ENCODE measurements at places on chromosomes 7 and 10.

DNA sequence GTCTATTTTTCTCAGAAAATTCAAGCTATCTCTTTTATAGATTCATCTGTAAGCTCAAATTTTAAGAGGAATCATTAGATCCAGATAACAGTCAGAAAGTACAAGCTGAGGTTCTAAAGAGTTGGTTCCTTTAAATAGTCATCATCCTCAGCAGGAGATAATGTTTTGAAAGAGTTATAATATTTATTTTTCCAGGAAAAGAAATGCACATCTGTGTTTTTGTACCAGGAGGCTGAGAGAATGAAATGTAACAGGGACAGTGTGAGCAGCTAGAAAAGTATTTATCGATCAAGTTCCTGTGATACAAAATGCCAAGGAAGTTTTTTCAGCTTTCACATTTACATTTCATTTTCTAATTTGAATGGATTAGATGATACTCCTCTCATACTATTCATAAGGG lies 120.2 kb upstream of the LRRTM3 start:
- no peak for DNase-seq

DNA sequence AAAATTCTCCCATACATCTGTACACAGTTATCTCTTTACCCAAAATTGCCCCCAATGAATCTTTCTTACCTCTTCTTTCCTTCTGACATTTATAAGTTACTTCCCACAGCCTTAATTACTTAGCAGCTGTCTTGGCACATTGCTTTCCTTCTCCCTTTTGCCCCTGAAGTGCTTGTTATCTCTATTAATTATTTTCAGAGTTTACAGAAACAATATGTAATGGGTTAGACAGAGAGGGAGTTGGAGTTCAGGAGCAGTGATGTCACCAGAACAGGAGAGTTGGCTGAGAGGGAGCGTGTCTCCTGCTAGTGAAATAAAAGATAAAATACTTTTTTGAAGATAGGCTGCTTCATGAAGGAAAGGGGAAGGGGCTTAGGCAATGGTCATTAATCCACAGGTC lies 57.4 kb downstream of the ITGB8 start:
- no peak for DNase-seq

DNA sequence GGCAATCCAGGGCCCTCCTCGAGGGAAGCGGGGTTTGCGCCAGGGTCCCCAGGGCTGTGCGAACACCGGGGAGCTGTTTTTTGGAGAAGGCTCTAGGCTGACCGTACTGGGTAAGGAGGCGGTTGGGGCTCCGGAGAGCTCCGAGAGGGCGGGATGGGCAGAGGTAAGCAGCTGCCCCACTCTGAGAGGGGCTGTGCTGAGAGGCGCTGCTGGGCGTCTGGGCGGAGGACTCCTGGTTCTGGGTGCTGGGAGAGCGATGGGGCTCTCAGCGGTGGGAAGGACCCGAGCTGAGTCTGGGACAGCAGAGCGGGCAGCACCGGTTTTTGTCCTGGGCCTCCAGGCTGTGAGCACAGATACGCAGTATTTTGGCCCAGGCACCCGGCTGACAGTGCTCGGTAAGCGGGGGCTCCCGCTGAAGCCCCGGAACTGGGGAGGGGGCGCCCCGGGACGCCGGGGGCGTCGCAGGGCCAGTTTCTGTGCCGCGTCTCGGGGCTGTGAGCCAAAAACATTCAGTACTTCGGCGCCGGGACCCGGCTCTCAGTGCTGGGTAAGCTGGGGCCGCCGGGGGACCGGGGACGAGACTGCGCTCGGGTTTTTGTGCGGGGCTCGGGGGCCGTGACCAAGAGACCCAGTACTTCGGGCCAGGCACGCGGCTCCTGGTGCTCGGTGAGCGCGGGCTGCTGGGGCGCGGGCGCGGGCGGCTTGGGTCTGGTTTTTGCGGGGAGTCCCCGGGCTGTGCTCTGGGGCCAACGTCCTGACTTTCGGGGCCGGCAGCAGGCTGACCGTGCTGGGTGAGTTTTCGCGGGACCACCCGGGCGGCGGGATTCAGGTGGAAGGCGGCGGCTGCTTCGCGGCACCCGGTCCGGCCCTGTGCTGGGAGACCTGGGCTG lies 26.0 kb downstream of the PRSS2 start:
- peak; percentile 73 for DNase-seq

DNA sequence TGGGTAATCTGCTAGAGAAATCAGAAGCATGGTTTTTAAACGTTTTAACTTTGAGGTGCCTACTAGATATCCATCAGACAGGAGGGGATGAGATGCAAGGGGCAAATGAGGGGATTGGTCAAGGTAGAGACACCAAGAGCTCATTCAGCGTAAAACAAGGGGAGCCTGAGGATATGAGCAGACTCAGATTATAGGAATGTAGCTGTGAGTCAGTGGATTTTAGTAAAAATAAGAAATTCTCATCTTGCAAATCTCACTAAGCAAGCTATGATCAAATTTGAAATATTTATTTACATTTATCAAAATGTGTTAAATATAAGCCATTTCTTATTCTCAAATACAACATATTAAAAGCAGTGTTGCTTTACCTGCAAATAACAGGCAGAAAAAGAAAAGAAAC lies 21.4 kb upstream of the TFEC start:
- DNase-seq: no peak

DNA sequence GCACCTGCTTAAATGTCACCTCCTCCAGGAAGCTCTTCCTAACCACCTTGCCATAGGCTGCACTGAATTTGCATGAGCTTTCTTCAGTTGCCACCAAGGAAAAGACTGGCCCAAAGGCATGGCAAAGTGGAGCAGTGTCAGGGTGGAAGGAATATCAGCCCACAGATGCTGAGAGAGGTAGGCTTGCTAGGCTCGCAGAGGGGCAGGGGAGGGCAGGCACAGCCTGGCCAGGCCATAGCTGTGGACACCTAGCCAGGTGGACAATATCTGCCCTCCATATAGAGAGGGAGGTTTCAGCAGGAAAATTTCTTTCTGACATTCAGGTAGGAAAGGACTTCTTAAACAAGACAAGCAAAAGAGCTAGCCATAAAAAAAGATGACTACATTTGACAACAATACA lies 166.3 kb downstream of the GRID1 start:
- DNase-seq: no peak

DNA sequence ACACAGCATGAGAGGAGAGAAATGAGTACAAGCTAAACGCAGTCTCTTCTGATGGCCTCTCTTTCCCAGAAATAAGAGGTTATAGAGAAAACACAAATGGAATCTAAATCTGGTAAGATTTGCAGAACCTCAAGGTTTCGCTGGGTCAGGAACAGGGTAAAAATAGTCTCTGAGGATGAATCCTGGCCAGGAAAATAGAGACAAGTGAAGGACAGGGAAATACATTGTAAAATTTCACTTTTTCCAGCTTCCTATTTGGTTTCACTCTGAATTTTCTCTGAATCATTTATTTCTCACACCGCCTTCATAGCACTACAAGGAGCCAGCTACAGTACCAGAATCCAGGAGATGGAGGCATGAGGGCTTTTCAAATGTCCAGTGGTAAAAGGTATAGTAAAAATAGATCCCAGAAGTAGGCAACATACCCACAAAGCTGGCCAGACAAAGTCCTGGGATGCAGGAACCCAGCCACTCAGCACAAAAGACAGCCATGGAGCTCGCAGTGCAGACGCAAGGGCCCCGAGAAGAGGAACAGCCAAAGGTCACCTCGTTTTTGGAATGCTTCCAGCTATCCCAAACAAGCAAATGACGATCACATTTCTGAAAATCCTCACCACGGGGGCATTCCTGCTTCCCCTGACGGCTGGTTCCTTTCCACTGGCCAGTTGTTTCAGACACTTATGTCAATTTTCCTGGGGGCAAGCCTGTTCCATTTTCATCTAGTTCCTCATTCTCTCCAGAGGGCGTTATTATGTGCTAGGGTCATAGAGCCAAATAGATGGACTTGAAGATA lies 21.5 kb upstream of the IKZF1 start:
- DNase-seq: peak; percentile 50

DNA sequence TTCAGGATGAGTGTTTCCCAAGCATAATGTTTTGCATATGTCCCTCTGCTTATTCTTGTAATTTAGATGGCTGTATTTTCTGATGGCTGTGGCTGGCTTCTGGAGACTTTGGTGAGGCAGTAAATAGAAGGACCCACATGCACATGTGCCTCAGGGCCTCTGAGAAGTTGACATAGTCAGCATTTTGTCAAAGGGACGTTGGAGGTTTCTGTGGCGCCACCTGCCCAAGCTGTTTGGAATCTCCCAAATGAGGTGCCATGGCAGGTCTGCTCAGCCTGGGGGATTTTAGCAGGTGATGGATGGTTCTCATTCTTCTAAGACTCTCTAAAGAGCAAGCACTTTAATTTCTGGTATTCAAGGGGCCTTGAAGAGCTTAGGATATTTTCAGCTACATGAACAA lies 29.8 kb downstream of the C10orf120 start:
- DNase-seq: no peak

DNA sequence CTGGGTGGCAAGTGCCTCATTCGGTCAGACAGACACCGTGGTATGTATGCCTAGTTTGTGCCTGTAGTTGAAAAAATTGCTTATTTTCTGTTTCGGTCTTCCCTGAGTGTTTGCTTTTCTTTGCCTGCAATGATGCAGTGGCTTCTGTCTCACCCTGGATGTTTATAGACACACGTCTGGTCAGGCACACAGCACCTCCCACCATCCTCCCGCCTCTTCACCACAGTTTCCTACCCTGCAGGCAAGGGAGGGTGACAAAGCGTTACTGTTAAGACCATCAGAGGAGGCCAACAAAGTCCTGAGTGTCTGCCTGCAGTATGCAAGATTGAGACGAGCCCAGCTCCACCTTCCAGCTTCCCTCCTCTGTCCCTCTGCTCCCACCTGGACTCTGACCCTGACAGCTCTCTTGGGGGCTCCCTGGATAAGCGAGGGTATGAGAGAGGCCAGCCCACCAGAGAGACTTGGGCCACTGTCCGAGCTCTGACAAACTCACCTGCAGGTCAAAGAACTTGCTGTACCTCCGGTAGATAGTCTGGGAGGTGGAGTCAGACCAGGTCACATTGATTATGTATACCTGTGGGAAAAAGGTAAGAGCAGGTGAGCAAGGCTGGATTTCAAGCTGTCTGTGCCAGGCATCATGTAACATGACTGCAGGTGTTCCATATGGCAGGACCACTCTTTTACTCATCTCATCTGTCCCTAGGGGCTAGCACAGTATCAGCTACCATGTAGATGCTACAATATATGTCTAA lies 54.4 kb downstream of the SH3PXD2A start:
- peak; percentile 89 for DNase-seq

DNA sequence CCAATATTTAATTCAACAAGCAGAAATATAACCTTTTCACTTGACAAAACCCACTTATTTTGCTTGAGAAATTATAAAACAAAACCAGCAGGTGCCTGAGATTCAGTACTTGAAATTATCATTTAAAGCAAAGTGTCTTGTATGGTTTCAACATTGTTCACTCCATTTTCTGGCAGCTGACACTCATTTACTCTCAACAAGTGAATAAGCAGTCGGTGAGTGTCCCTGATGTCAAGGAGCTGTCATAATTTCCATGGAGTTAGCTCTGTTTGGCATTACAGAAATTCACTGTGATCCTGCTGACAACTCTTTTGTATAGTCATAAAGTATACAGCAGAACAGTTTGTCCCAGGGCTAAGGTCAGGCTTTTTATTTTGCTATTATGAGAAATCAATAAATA lies 490.0 kb downstream of the CNTNAP2 start:
- no peak for DNase-seq

- DNase-seq: peak; percentile 95
Observed at GRCh38 chr7:144127714-144128334, 4.8 kb downstream of the OR2A14 start.

- peak; percentile 78 for DNase-seq
Observed at GRCh38 chr7:131327049-131327625, 539 bp upstream of the MKLN1 start.

DNA sequence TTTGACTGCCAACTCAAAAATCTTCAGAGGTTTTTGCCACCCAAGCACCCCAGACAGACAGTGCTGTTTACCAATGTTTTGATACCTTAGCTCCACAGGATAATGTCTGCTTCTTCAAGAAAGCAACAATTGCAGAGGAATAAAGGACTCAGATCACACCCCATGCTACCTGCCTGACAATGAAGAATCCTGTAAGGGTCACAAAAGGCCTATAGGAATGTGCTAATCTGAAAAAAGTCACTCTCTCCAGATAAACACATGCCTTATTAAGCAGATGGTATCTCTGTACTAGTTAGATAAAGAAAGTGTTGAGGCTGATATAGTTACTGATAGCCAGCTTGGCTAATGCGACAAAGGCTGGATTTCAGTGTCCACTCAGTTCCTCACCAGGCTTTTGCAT lies 1076.7 kb upstream of the SORCS1 start:
- DNase-seq: no peak

GRCh38 chr7:12351843-12352242 lies 51.8 kb downstream of the VWDE start:
- no peak for DNase-seq

- DNase-seq: no peak
Observed at GRCh38 chr10:11869219-11869618, 46.1 kb downstream of the PROSER2 start.

DNA sequence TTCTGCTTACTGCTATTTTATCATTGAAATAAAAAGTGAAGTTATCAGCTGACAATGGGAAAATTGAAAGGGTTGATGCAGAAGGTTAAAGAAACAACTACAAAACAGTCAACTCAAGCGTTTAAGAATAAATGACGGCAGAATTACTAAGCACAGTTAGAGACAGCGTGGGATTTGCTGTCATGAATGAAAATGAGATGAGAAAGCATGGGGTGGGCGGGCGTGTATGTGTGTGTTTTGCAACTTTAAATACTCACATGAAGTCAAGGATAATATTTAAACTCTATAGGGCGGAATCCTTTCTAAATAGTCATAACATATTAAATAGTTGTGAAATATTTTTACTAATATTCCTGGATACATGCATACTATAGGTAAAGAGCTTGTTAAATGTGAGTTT lies 450.8 kb downstream of the ETV1 start:
- DNase-seq: no peak

GRCh38 chr10:97325754-97326153 lies 6.7 kb downstream of the FRAT1 start:
- DNase-seq: no peak

- DNase-seq: no peak
Observed at GRCh38 chr10:31708474-31708873, 220.2 kb downstream of the ARHGAP12 start.

DNA sequence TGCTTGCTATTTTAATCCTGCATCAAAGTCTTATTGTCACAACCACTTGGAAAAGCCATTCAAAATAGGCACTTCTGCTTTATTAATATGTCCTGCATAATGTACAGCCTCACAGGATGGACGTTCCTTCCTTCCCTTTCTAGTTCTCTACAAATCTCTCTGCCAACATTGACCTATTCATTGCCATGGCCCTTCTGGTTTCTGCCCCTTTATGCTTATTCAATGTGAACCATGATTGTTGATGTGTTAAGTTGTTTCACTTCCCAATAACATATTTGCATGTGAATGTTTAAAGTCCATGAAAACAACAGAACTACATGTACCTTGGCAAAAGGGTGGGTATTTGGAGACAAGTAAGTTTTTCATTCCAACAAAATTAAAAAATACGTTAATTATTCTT lies 45.7 kb downstream of the COL28A1 start:
- no peak for DNase-seq

DNA sequence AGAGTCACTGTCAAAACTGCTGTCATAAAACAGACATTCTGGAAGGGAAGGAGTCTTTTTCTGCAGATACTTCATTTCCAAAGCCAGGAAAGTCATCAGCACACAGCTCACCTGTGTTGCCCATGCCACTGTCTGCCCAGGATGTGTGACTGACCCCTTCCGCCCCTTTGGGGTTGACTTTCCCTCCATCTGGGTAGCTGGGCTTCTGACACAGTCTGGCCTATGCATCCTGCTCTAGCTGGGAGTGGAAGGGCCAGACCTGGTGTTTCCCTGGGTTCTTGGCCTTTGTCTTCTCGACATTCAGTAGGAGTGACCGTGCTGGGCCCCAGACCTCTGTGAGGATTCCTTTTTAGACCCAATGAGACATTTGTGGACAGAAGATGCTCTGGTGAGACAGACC lies 378.9 kb upstream of the NUPR2 start:
- no peak for DNase-seq

Measured in activated CD4-positive, alpha-beta T cell treated with anti-CD3 and anti-CD28 coated beads, Interleukin-2, amount 10 ng/mL, durations not matched to agents 24 days and 14 days (primary cell).